Lung microvascular endothelial cell (primary cell): ENCODE measurements at places on chromosomes 11 and 22. TPM values are rescaled to one million over a fixed set of nuclear protein-coding genes. Genes with fewer than 3 reads are reported as not detected.

The PLAAT5 gene
- total RNA-seq, result not detected in 2 replicates

- DNase-seq, result peak; percentile 56
These were observed 1.6 kb downstream of the IFITM10 start for GRCh38 chr11:1748636-1749394.

- DNase-seq, result no peak
These were observed 11.4 kb downstream of the UBE4A start for GRCh38 chr11:118370774-118371173.

- no peak for DNase-seq
These were observed 69.7 kb upstream of the GALNT18 start for GRCh38 chr11:11691296-11692151.

GRCh38 chr11:86248609-86249008, 4.1 kb downstream of the EED start:
- DNase-seq, result no peak

The CRYBA4 gene
- total RNA-seq, result not detected in 2 replicates

GRCh38 chr11:42462558-42463310, 849.1 kb upstream of the API5 start:
- DNase-seq, result no peak

GRCh38 chr11:96306933-96307775, 35.8 kb downstream of the MAML2 start:
- DNase-seq, result peak; percentile 99

The DCDC1 gene
- total RNA-seq, result under 0.01 TPM in 1 of 2 replicates, not detected in the other

The OR5A1 gene
- total RNA-seq, result not detected in 2 replicates

- peak; percentile 42 for DNase-seq
These were observed 9.7 kb downstream of the INCENP start for GRCh38 chr11:62133328-62134065.

DNA sequence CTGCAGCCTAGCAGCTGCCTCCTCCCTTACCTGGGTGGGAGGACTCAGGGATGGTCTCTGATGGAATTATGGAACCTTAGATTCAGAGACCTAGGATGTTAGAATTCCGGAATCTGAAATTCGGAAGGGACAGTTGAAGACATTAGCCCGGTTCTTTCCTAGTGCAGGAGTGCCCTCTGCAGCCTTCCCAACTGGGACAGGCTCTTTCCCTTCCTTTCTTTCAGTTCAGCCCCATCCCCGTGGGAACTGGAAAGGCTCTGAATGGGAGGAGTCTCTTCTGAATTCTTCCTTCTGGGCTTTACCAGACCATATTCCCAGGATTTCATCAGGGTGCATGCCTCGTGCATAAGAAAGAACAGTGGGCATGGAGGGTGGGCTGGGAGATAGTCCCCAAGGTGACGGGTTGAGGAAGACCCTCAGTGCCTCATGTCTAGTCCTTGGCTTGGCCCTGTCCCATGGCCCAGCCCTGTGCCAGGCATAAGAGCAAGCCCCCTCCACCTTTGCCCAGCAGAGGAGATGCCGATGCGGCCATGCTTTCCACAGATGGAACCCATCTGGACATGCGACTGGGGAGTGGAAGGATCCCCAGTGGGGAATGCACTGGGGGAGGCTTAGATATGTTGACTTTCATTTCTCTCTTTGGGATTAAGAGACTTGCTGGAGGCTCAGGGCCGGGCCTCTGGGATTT, 14.4 kb downstream of the DNAJB13 start:
- no peak for DNase-seq

DNA sequence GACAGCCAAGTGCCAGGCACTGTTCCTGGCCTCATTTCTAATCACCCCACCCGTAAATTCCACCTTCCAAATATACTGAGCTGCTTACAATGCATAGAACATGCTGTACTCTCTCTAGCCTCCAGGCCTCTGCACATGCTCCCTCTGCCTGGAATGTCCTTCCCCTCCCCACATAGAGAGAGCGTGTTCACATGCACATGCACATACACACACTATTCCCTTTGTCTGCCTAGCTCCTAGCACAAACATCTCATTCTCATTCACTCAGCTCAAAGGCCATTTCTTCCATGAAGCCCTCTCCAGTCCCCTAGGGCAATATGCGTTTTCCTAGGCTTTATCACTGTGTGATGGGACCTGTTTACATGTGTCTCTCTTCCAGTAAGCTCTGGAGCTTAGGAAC, 144.6 kb downstream of the WT1 start:
- DNase-seq, result no peak

DNA sequence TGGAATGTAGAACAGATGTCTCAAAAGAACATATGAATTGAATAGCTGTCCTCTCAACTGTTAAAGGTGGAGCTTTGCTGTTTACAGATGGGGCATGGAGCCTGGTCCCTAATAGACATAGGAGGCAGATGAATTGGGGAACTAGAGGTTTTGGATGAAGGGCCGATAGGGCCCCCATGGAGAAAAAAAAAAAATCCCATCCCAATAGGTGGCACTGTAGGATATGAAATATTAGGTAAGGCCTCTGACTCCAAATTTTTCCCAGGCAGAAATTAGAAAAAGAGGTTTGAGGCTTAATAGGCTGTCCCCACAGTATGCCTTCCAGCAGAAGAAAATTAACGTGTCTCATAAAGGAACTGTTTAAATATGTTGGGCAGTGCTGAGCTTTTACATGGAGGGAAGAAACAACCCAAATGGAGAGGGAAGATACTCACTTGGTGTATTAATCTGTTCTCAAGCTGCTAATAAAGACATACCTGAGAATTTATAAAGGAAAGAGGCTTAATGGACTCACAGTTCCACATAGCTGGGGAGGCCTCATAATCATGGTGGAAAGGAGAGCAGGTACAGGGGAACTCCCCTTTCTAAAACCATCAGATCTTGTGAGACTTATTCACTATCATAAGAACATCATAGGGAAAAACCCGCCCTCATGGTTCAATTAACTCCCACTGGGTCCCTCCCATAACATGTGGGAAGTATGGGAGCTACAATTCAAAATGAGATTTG, 30.1 kb upstream of the TMEM45B start:
- peak; percentile 41 for DNase-seq

DNA sequence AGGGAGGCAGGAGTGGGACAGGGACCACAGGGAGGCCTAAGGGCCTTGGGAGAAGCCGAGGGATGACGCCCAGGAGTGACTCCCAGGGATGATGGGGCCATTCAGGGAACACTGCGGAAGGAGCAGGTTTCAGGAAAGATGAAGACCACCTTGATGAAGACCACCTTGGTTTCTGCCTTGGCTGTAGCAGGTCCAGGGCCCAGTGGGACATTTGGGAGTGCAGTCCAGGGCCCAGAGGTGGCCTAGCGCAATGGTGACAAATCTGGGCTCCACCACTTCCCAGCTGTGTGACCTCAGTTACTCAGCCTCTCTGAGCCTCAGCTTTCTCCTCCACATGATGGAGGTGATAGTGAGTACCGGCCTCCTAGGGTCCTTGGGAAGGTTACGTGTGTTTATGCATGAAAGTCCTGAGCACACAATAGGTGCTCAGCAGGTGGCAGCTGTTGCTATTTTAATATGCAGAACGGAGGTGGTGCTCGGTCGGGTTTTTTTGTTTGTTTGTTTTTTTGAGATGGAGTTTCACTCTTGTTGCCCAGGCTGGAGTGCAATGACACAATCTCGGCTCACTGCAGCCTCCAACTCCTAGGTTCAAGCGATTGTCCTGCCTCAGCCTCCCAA, 770 bp downstream of the TSGA10IP start:
- no peak for DNase-seq

GRCh38 chr11:63745304-63746170, 23.0 kb downstream of the ZFTA start:
- no peak for DNase-seq

The OR6A2 gene
- total RNA-seq, result under 0.01 TPM in 2 replicates

GRCh38 chr11:27414644-27415043, 51.6 kb upstream of the CCDC34 start:
- no peak for DNase-seq

GRCh38 chr11:43072096-43072495, 239.7 kb upstream of the API5 start:
- DNase-seq, result no peak

- DNase-seq, result peak; percentile 20
These were observed 52.5 kb downstream of the TRIM44 start for GRCh38 chr11:35714882-35715627.

DNA sequence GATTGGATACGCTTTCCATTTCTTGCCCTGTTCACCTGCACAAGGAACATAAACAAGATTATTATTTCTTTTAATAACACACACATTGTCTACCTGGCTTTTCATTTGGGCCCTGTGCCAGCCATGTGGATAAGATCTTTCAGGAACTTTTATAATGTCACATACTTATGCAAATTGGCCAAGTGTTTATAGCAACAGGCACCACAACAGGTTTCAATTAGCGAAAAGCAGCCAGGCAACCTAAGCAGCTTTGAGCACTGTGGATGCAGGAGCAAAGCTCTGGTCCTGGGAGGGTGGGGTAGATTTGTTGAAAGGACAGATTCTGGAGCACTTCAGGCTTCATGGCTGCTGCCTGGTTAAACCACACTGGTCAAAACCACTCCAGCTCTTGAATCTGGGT, 217.4 kb downstream of the BARX2 start:
- DNase-seq, result no peak

GRCh38 chr11:75167617-75168016, 16.7 kb downstream of the SLCO2B1 start:
- DNase-seq, result no peak

- DNase-seq, result no peak
These were observed 54.1 kb downstream of the PPFIA1 start for GRCh38 chr11:70324376-70325115.

DNA sequence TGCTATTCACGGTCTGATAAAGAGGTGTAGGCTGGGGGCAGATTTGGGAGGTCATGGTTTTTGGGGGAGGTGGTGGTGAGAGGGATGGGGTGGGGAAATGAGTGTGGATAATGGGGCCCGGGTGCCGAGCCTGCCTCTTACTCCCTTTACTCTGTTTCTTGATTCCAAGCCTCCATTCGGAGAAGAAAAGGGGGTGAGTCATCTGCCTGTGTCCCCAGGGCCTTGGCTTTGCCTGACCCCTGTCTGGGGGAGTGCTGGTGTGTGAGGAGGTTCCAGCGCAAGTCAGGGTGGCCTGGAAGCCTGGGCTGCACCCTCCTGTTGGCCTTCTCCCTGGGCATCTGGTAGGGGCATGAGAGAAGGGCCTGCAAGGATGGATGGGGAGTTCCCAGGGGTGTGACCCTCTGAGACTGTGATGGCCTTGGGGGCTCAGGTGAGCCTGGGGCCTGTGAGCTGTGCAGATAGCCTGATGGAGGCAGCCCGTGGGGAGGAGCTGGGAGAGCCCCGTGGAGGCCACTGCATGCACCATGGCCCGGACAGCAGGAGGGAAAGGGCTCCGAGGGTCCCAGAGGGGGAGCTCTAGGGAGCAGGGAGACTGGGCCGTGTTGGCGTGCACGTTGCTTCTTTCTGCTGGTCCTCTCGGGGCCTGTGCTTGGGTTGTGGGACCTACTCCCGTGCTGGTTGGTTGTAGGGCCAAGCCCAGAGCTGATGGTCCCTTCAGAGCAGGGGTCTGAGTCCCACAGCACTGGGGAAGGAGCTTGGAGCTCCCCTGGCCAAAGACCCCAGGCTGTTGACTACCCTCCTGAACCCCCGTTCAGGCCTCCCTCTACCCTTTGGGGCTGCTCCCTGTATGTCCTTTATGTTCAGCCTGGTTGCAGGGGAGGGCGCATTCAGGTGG, 26.3 kb upstream of the ACR start:
- no peak for DNase-seq

DNA sequence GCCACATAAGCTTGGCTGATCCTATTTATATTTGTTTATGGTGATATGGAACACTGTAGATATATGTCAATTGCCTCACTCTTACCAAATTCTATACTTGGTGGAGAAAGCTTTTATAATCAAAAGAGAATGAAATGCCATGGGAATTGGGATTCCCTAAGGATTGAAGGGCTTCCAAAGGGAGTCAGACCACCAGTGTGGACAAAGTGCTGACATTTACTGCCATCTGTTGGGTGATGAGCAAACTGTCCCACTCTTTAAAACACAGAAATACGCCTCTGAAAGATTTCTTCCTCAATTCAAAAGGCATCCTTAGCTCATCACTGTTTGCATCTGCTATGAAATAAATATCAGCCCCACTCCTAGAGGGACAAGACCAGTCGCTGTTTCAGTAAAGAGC, 7.1 kb downstream of the SLC1A2 start:
- DNase-seq, result no peak

GRCh38 chr11:19838994-19839768, 126.5 kb downstream of the NAV2 start:
- no peak for DNase-seq

- DNase-seq, result peak; percentile 17
These were observed 13.7 kb downstream of the CSTF3 start for GRCh38 chr11:33147559-33147958.

DNA sequence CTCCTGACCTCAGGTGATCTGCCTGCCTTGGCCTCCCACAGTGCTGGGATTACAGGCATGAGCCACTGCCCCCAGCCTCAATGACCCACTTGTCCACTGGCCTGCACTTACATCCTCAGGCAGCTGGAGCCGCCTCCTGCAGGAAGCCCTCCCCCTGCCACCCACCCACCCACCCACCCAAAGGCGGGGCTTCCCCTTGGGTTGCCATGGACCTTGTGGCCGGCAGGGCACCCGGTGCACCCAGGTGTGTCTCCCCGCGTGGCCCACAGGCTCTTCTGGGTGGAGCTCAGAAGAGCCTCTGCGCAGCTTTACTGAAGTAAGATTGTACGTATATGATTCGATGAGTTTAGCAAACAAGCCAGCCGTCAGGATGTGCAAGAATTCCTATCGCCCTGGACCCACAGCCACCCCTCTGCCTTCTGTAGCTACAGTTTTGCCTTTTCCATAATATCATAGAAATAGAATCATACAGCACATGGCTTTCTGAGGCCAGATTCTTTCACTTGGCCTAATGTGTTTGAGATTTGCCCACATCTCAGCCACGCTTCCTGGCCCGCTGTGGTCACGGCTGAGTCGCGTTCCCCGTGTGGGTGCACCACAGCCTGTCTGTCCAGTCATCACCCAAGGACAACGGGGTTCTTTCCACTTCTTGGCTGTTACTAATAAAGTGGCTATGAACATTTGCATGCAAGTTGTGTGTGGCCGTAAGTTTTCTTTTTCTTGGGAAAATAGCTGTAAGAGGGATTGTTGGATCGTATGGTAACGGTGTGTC, 5.3 kb upstream of the BRSK2 start:
- DNase-seq, result no peak

DNA sequence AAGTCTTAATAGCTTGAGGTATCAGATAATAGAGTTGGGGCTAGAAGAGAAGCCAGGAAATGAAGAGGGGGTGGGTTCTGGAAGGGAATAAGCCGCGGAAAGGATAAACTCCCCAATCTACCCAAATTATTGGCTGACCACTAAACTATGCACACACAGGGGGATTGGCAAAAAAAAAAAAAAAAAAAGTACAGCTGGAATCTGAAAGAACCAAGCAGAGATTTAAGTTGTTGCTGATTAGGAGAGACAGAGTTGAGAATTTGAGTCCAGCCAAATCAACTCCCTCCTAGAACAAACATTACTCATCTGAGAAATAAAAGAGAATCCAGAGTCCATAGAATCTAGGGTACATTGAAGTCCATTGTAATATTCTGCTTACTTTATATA, 134.9 kb downstream of the CCDC81 start:
- DNase-seq, result no peak

- no peak for DNase-seq
These were observed 46.8 kb downstream of the SLN start for GRCh38 chr11:107665018-107665417.

The CATSPERZ gene
- 0.22 TPM in 1 of 2 replicates, not detected in the other for total RNA-seq
